Prostate gland (tissue), 2 donors: ENCODE measurements at places on chromosomes 6 and 20. TPM values are rescaled to one million over a fixed set of nuclear protein-coding genes. Genes with fewer than 3 reads are reported as not detected.

The FRK gene
- total RNA-seq, result 3.2 TPM

The BPIFB2 gene
- not detected for total RNA-seq

- H3K27ac ChIP-seq, result no peak overlapping the region
- no peaks in the 10 kb centered on the region for H3K4me1 ChIP-seq
- H3K4me3 ChIP-seq, result no peak overlapping the region
- DNase-seq, result no peak
These were observed 633.4 kb upstream of the EPHA7 start for GRCh38 chr6:94052749-94053148.

DNA sequence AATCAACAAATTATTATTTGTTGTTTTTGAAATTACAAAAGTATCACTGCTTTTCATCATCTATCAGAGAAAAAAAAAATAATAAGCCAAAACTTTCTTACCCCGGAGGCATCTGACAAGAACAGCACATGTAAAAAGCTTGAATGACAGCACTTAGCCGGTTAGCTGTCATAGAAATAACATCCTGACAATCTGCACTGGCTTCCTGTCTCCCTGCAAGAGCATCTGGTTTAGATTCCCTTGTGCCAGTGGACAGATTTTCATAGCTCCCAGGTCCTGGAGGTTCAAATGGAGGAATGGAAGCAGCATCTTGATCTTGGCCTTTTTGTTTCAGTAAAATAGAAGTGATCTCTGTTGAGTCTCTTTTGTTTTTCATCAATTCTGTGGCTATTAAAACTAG lies 74.8 kb downstream of the HACE1 start:
- no peaks in the 10 kb centered on the region for H3K36me3 ChIP-seq
- DNase-seq, result no peak
- H3K27me3 ChIP-seq, result no peaks in the 10 kb centered on the region
- no peak overlapping the region for H3K27ac ChIP-seq
- H3K4me3 ChIP-seq, result no peak overlapping the region
- H3K4me1 ChIP-seq, result no peaks in the 10 kb centered on the region

DNA sequence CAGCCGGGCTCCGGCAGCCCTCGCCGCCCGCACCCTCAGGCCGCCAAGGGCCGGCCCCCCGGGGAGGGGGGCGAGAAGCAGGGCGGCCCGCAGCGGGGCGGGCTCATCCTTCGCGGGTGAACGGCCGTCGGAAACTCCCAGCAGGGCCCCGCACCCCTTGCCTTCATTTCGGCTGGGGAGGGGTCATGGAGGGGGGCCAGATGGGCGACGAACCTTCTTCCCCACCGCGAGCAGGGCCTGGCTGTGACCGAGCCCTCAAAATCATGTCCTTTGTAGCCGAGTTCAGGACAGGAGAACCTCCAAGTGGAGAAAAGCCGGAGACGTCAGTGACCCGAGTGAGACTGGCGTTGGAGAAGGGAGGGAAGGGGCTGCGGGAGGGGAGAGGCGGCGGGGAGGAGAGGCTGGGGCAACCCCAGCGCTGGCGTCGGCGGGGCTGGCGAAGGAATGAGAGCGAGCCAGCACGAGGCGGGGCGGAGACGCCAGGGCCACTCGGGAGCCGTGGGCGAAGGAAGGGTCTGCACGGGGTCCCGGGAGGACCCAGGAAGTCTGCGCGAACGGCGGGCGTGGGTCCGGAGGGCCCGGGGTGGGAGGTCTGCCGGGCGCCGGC lies 571 bp upstream of the FOXC1 start:
- DNase-seq, result no peak
- H3K4me3 ChIP-seq, result peak overlapping the region; percentile 51
- H3K27me3 ChIP-seq, result peaks cover 2% of the 10 kb centered on the region
- peak overlapping the region; percentile 83 for H3K27ac ChIP-seq
- H3K36me3 ChIP-seq, result no peaks in the 10 kb centered on the region

- no peaks in the 10 kb centered on the region for H3K4me1 ChIP-seq
- no peak for DNase-seq
- no peaks in the 10 kb centered on the region for H3K36me3 ChIP-seq
- no peak overlapping the region for H3K4me3 ChIP-seq
These were observed 81.7 kb downstream of the THBS2 start for GRCh38 chr6:169171951-169172350.
